ENCODE measurements at places on chromosomes 1 and 21.

DNA sequence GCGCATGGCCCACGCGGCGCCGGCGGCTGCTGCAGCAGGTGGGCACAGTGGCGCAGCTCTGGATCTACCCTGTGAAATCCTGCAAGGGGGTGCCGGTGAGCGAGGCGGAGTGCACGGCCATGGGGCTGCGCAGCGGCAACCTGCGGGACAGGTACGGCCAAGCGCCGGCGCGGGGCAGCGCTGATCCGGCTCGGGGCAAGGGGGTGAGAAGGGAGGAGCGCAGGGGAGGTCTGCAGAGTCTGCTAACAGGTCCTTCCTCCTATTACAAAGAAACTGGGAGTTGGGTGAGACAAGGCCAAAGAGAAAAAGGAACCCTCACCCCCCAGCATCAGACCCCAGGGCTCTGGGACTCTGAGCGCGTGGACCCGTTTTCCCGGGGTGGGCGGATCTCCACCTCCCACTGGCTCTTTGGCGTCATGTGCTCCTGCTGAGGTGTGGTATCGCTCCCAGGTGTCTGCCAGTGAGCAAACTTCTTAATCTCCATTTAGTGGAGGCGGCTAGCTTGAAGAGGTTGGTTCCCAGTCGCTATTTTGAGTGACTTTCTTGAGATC lies 431 bp downstream of the MTARC1 start:
- DNase-seq: peak; percentile 32

DNA sequence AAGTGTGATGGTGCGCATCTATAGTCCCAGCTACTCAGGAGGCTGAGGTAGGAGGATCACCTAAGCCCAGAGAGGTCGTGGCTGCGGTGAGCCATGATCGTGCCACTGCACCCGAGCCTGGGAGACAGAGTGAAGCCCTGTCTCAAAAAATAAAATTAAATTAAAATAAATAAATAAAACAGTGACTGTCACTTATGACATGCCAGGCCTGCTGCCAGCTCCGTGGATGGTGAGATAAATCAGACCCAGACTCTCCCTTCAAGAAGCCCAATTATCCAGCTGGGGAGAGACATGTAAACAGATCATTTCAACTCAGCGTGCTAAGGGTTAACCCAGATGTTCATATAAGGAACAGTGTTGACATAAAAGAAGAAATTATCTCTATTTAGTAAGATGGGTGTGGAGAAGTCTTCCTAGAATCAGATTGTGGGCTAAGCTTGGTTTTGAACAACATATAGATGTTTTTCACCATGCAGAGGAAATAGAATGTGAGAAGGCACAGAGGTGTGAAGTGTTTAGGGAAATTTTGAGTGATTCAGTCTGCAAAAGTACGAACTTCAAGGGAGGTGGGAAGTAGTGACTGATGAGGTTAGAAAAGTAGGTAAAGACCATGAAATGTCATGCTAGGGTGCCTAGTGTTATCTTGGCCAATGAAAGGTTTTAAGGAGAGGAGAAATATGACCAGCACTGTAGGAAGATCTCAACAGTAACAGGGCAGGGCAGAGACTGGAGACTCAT lies 18.3 kb downstream of the YARS1 start:
- DNase-seq: no peak

DNA sequence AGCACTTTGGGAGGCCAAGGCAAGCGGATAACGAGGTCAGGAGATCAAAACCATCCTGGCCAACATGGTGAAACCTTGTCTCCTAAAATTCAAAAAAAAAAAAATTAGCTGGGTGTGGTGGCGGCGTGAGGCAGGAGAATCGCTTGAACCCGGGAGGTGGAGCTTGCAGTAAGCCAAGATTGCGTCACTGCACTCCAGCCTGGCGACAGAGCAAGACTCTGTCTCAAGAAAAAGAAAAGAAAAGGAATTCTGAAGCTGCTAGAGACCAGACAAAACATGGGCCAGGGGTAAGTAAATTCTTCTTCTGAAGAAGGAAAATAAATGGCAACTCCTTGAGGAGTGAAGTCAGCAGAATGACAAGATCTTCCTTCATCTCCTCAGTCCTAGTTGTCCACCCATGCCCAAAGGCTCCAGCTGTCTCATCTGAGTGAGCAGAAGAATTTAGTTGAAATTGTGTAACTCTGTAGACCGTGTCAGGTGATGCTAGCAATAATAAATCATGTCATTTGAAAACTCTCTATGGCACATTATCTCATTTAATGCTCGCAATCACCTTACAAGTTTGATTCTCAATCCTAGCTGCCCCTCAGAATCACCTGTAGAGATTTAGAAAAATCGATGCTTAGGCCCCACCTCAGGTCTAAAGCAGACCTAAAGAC lies 14.3 kb downstream of the PDZK1 start:
- no peak for DNase-seq

DNA sequence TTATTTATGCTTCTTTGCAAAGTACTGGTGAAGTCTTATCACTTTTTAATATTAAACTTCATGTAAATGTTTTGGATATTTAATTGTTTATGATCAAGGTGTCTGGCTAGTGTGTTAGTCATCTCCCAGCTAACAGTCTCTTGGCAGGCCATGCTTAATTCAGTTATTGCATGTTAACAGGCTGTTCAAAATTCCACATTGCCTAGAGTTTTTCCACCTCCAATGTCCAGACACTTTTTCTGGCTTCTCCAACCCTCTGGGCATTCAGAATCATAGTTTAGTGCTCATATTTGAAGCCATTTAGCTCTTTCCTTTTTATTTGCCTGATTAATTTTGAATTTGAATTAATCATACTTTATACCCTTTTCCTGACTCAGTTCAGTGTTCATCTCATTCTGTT lies 69.2 kb downstream of the OLFML2B start:
- no peak for DNase-seq

- DNase-seq: no peak
These were observed at the start of gene HSPB7 for GRCh38 chr1:16017461-16018303. HSPB7 (minus strand) TSS chr1:16018043; CDS start chr1:16017963, 80 bp downstream.

Data from putamen (tissue), 1 donor.